ENCODE measurements at places on chromosomes 6 and 20.

DNA sequence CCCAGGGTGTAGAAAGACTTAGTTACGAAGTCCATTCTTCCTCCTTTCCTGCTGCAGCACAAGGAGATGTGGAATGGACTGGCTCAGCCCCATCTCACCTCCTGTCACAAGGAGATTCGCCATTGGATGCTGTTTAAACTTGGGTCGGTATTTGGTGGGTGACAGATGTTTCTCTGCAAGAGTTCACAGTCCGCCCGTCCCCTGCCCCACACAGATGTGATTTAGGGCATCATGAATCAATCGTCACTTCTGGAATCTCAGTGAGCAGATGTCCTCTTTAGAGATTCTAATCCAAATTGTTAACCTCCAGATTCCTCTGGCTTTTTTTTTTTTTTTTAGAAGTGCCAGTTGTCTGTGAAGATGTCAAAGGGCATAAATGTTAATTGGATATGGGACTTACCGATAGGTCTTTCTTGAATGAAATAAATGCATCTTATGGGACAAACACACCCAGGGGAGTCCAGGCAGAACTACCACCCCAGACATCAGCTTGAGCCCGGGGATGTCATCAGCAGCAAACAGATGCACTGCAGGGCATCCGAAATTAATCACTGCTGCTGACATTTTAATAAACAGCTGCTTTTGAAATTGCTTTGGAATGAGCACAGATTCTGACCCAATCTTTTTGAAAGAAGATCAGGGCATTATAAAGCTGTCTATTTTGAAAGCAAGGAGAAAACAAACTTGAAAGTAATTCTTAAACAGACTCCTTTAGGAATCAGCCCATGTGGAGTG, 117.6 kb upstream of the CDH4 start:
- no peak for DNase-seq

- DNase-seq: peak; percentile 39
These were observed 106.5 kb upstream of the LAMP5 start for GRCh38 chr20:9407805-9408421.

DNA sequence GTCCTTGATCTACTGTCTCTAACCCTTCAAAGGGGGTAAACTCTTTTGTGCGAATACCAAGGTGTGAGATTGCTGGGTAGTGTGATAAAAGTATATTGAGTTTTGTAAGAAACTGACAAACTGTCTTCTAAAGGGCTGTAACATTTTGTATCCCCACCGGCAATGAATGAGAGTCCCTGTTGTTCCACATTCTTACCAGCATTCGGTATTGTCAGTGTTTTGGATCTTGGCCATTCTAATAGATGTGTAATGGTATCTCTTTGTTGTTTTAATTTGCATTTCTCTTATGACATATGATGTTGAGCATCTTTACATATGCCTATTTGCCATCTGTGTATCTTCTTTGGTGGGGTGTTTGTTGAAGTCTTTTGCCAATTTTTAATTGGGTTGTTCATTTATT, 1090.7 kb downstream of the KIF16B start:
- no peak for DNase-seq

GRCh38 chr6:139647016-139647415, 272.6 kb upstream of the CITED2 start:
- DNase-seq: no peak

DNA sequence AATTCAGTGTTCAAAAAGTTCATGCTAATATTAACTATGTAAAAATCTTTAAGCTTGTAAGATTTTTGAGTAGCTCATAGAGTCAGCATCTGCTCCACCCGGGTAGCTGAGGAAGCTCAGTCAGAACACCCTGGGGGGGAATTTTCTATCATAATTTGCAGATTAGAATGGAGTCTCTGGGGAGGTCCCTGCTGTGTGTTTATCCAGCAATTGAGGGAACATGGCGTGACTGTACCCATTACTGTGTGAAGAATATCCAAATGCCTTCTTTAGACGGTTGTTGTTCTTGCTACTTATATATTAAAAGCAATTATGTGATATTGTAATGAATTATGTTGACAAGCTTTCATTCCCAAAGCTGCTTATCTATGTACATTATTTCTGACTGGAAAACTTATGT, 64.8 kb downstream of the AIG1 start:
- DNase-seq: no peak

GRCh38 chr6:82492134-82492533, 128.5 kb downstream of the TPBG start:
- DNase-seq: no peak

- no peak for DNase-seq
These were observed 211.1 kb upstream of the FOXA2 start for GRCh38 chr20:22795433-22795832.

DNA sequence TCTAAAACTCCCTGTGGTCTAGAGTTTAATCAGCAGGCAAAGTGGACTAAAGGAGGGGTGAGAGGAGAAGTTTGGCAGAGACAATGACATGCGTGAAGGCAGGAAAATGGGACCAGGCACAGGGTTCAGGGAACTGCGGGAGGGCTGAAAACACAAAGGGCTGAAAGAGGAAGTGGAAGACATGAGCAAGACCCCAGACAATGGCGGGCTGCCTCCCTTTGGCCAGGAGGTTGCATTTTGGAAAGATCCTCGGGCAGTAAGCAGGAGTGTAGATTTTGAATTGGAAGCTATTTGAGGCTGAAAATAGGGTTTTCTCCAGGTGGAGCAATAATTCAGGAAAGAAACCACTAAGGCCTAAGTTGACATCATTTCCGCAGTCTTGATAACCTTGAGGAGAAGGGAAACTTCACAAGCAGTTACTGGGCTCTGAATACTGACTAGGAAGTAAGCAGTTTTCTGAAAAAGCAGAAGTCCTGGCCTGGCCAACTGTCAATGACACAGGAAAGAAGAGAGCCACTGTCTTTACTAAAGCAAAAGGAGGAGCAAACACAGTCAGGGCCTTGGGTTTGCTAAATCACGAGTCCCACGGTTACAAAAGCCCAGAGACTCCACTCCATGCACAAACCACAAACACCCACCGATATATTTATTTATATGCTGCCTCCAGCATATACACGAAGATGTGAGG, 3.4 kb downstream of the LY86 start:
- DNase-seq: no peak

DNA sequence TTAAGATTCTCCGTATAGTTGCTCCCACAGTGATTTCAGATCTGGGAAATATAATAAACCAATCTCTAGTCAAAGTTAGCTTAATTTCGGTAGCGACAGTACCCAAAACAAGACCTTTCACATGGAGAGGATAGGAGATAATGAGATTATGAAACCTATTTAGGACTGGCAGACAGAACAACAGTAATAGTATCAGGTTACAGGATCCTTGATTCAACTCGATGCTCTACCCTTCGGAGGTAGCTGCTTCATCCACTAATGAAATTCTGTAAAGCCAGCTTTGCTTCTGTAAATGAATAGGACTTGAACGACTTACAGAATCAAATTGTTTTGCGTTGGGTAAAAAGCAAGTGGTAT, 534 bp upstream of the AKIRIN2 start:
- peak; percentile 77 for DNase-seq

GRCh38 chr20:1322511-1323245, 6.3 kb downstream of the SDCBP2 start:
- no peak for DNase-seq

- no peak for DNase-seq
These were observed 655.4 kb upstream of the PTCHD4 start for GRCh38 chr6:48766349-48766748.

DNA sequence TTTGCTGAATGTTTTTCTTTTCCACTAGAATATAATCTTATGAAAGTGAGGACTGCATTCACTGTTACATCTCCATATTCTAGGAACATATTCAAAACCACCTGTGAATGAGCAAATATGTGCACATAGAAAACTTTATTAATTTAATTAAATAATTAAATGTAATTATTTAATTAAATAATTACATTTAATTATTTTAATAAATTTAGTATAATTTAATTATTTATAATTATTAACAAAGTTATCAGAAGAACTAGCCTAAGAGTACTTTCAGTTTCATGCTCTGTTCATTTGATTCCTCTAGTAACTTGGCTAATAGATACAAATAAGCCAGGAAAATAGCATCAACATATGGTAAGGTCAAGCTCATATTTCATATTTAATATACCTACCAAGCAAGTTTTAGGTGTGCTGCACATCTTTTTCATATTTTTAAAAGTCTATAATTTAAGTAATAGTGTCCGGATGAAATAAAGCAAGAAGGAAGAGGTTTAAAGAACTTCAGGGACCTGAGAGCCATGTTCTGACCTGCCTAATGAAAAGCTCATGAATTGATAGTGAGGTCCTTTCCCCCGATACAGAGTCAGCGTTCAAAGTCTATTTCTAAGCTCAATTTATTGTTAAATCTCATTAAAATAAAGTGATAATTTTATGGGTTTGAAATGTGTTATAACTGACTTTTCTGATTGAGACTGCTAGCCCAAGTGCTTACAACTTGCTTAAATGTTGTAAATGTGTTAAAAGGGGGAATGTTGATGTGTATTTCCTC, 361.4 kb upstream of the FLRT3 start:
- DNase-seq: no peak

DNA sequence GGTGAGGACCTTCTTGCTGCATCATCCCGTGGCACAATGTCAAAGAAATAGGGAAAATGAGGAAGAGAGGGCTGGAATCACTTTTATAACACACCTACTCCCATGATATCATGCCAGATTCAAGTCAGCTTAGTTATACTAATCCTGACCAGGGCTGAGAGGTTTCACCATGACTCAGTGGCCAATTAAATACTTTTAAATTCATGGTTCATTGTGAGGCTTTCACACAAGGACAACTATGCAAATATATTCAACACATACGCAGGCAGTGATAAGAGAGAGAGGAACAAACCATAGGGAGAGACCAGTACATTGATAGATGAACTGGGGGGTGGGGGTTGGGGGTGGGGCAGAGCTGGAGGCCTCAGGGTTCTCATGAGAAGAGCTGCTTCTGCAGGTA, 313.1 kb downstream of the LRFN2 start:
- DNase-seq: no peak

- no peak for DNase-seq
These were observed 26.9 kb upstream of the MRPS18A start for GRCh38 chr6:43714311-43715055.

DNA sequence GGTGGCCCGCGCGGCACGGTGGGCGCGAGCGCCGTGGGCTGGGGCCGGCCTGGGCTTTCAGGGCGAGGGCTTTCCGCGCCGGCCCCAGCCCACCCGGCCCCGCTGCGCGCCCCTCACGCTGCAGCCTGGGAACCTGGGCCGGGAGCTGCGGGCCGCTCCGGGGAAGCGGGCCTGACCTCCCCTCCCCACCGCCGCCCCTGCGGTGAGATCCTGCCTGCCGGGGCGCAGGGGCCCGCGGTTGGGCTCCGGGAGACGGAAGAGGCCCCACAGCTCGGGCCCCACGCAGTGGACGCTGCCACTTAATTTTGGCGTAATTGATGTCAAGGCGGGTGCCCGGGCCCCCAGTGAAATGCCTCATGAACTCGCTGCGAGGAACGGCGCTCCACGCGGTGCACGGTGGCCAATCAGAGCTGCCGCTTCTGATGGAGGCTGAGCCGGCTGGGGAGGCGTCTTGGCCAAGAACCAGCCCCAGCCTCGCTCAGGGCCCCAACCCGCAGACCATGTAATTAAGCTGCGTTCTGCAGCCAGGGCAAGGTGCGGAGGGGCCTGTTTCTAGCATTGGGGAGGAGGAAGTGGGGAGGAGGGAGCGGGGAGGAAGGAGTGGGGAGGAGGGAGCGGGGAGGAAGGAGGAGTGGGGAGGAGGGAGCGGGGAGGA, 96.1 kb upstream of the BHLHE23 start:
- DNase-seq: no peak

- DNase-seq: no peak
These were observed 292.1 kb downstream of the SOX4 start for GRCh38 chr6:21885532-21886114.

GRCh38 chr6:37315157-37315515, 38.6 kb upstream of the RNF8 start:
- DNase-seq: no peak

- peak; percentile 81 for DNase-seq
These were observed 6.6 kb upstream of the GUCA1A start for GRCh38 chr6:42166444-42167141.

DNA sequence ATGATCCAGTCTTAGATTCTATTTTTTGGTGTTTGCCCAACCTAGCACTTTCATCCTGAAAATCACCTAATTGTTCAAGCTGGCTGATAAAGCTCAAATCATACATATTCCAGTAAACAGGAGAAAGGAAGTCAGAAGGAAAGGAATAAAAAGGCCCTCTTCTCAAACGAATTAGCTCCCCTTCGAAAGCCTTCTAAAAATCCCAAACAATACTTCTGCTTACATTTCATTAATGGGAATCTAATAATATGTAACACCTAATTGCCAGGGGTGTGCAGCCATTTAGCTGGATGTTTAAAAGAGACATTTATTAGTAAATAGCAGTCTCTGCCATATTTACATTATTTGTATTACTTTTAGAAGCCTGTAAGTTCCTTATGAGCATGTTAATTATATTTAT, 302.9 kb upstream of the TCF21 start:
- DNase-seq: no peak

DNA sequence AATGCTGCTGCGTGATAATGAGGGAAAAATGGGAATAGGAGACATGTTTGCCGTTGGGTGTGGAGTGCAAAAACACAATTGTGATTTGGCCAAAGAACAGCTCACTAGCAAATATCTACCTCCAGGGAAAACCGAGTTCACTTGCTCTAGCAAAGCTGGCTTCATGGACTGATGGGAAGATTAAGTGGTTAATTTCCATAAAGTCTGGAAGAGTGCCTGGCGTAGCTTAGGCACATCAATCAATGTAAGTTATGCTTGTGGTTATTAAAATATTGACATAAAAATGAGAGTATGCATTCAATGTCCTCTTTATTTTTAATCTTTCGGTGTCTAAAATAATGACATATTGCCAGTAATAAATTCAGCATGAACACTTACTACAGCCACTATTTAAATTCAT, 267.5 kb downstream of the SMOC2 start:
- no peak for DNase-seq

- DNase-seq: no peak
These were observed 16.4 kb downstream of the MRPS18A start for GRCh38 chr6:43671011-43671800.

GRCh38 chr6:79599725-79600259, 31.3 kb upstream of the SH3BGRL2 start:
- DNase-seq: peak; percentile 50

- DNase-seq: no peak
These were observed 236.8 kb downstream of the PACRG start for GRCh38 chr6:162964488-162965140.

GRCh38 chr6:56851541-56852259, 103.2 kb upstream of the BEND6 start:
- DNase-seq: peak; percentile 16

GRCh38 chr6:158374020-158374419, 61.8 kb downstream of the TULP4 start:
- DNase-seq: no peak

All from NCI-H774 (cell line).